ENCODE measurements at places on chromosomes 5 and 9. TPM values are rescaled to one million over a fixed set of nuclear protein-coding genes. Genes with fewer than 3 reads are reported as not detected.
A peak's percentile ranks its signal among the peaks of the same experiment; 100 is the strongest.

DNA sequence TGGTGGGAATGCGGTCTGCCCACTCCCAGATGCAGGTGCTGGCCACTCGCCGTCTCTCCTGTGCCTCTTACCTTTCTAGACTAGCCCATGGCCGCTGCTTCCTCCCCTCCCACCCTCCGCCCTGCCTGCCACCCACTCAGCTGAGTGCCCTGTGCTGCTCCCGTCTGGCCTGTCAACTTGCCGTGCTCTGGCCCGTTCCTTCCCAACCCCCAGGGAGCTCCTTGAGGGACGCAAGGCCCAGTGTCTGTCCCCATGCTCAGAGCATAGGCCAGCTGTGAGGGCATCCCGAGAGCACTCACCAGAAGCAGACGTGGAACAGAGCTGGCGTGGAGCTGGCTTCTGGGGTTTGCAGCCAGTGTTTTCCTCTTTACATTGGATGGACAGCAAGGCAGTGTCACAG, 20.2 kb downstream of the HNRNPH1 start:
- DNase-seq = no peak

GRCh38 chr9:14314424-14314928, 535 bp upstream of the NFIB start:
- peak; percentile 90 for DNase-seq

- DNase-seq = no peak
Measured at GRCh38 chr9:124482431-124483031, 24.7 kb downstream of the NR5A1 start.

- DNase-seq = no peak
Measured at GRCh38 chr5:155587458-155587857, 573.9 kb downstream of the KIF4B start.

DNA sequence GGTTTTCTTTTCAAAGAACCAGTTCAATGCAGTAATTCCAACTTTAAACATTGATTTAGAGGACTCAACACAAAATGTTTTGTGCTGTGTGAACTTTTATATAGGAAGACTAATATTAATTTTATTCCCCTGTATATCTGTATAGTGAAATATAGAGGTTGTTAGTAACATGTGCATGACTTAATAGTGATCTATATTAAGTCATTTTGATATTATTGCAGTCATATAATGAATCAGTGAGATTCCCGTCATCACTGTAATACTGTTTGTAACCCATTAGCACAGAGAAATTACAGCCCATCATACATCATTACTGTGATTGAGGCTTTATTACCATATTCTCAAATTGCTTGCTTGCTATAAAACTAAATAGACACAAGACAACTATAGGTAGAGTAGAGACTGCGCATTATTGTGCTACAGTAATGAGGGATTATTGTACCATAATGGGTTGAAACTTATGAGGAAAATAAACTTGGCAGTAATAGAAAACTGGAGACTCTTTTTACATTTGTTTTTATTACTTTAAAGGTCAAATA, 170.7 kb downstream of the RANBP17 start:
- no peak for DNase-seq

DNA sequence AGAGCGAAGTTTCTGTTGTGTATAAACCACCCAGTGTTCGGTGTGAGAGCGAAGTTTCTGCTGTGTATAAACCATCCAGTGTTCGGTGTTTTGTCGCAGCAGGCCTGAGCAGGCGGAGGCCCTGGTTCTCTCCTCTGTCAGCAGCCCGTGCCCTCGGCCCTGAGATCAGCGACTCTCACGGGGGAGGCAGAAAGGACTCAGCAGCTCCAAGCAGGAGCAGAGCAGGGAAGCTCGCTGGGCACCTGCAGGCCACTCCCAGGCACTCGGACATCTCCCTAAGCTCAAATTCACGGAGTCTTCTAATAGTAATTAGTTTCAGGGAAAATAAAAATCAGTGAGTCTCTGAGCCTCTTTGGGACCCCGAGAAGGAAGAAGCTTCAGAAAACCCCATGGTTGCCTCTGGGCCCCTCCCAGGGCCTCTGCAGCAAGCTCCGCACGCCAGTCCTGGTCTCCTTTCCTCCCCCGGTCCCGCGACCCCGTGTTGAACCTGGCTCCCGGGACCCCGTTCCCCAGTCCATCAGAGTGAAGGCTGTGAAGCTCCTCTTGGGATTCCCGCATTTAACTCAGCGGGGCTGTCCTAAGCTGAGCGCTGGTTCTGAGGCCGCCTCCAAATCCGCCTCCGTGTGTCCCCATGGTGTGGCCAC, 81.9 kb upstream of the ADAMTS2 start:
- DNase-seq = no peak

DNA sequence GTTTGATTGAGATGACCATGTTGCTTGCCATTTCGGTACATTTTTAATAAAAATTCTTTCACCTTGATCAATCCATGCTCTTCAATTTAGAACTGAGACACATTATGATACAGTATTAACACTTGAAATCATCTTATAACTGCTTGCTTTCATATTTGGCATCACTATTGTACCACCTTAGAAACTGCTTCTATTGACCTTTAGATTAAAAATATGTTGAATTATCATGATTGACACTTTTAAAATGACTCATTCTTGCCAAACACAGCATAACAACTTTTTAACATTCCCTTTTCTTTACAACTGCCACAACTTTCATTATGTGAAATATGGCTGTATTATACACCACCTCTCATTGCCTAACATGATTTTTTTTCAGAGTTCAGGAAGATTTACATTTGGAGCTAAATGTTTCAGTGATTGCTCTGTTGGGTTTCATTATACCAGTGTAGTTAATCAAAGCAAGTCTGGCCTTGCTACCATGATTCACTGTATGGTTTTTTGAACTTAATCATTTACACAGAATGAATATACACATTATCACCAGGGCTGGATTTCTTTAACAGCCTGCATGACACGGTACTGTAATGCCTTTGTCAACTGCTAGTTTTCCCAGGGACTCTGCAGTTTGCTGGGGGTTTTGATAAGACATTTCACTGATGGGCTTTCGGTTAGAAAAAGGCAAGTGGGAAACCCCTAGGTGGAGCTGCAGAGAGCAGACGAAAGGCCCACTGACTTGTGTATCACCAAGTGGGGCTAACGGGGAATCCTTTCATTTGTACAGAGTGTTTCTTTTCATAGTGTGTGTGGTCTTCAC, 93.6 kb upstream of the TLE4 start:
- DNase-seq = peak; percentile 8

- DNase-seq = no peak
Measured at GRCh38 chr5:168328814-168329213, 37.4 kb downstream of the WWC1 start.

DNA sequence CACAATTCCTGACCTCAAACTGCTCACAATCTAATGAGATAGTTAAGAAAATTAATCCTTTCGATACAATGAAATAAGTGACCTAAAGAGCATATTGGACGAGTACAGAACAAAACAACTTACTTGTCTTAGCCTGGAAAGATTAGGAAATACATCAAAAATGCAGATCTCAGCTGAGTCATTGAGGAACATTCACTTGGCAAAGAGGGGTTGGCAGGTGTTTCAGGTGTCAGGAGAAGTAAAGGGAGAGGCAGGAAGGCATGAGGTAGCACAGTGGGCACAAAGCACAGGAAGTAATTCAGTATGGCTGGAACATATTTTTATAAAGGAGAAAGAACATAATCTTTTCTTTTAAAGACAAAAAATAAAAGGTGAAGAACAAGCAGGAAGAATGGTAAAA, 628.8 kb upstream of the RGMB start:
- no peak for DNase-seq

DNA sequence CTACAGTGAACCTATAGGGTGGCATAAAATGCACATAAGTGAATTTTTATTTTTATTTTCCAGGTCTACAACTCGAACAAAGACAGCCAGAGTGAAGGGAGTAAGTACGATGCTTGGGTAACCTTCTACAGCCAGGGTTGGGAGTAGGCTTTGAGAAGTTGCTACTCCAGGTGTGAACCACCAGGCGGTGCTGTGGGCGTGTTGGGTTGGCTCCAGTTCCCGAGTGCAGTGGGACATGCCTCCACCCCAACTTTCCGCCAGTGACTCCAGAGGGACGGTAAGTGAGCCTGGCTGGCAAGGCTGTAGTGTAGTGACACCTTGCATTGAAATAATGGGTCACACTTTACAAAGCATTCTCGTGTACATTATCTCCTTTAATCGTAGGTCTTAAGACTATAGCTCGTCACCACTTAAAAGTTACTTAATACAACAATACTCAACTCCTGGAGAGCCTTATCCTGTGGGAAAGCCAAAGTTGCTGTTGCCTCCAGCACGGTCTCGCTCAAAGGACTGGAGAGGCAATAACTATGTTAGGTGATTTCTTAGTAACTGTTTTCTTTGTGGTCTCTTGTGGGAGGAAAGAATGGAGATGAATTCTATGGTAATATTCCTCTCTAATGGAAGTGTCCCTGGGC, 244.0 kb downstream of the ARHGAP26 start:
- DNase-seq = peak; percentile 39

DNA sequence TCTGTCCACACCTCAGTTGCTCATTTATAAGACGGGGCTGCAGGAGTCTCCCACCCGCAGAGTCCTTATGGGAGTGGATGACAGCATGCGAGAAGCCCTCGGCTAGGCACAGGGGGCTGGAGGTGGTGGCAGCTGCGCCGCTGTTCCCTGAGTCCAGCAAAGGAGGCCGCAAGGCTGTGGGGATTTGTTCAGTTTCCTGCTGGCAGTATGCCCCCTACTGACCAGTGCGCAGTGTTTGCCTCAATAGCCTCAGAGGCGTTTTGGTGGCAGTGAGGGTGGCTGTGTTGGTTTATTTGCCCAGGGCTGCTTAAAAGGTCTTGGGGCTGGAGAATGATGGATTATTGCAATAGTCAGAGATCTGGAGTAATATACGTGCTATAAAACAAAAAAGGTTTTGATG, 176.3 kb upstream of the OTULINL start:
- no peak for DNase-seq

GRCh38 chr5:171264843-171265242, 44.2 kb upstream of the TLX3 start:
- DNase-seq = no peak

- DNase-seq = peak; percentile 73
Measured at GRCh38 chr9:38017149-38017884, 51.7 kb downstream of the SHB start.

DNA sequence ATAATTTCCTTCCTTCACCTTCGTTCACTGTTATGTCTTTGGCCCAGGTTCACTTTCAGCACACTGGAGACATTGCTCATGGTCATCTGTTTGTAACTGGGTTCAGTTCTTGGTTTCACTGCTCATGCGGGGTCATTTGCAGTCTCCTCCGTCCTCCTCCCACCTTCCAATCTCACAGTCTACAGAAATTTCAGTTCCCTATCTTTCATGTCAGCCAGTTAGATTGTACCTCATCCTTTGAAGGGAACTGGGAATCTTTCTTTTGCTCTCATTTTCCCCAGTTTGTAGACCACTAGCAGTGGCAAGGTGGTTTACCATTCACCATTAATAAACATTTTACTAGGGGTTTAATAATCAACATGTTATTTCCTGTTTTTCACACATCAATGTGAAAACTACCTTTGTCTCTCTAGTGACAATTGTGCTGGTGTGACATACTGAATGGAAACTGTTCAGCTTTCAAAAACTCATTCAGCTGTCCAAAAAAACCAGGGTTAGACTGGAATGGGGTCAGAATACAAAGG, 100.9 kb upstream of the IL6ST start:
- no peak for DNase-seq

DNA sequence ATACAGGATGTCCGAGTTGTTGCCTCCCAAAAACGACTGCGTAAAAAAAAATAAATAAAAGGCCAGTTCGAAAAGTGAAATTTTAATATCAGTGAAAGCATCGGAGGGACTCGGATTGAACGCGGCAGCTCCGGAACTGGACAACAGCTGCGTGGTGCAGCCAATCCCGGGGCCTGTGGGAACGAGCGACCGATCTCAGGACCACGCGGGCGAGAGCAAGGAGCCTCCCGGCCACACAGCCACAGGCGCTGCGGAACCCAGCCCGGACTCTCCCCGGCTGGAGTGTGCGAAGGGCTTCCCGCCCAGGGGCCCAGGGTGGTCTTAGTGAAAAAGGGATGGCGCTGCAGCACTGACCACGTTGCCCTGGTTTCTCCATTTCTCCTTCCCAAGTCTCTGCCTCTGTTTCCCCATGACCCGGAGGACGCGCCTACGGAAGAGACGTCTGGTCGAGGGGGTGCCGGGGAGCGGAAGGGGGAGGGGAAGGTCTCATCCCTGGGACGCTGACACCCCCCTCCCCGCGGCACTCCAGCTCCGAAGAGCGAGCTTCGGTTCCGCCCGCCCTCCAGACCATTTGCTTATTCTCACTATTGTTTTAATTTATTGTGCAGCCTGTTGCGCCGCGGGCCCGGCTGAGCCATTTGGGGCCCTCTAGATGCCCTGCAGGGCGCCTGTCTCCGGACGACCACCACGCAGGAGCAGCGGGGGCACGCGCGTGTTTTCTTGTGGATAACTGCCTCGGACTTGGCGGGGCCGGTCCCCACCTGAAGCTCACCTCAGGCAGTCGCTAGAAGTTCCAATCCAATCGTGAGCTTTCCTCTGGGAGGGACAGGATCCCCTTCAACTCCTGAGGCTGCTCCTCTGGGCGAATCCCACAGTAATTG, 303.0 kb downstream of the PARP8 start:
- DNase-seq = no peak

DNA sequence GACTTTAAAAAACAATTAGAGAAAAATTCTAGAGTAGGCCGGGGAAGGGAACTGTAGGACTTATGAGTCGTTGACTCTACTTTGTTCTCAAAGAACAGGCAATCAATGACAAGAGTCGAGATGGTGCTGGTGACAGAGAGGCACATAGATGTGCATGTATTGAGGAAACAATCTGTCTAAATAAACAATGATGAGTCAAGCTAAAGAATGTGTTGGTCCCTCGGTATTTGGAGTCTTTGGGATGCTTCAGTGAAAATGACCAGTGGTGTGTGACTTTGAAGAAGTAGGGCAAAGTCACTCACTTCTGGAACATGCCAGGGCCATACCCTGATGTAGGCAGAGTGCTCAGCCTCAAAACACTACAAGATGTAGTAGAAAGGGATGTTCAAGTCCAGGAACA, 288.1 kb upstream of the PANK3 start:
- DNase-seq = no peak

DNA sequence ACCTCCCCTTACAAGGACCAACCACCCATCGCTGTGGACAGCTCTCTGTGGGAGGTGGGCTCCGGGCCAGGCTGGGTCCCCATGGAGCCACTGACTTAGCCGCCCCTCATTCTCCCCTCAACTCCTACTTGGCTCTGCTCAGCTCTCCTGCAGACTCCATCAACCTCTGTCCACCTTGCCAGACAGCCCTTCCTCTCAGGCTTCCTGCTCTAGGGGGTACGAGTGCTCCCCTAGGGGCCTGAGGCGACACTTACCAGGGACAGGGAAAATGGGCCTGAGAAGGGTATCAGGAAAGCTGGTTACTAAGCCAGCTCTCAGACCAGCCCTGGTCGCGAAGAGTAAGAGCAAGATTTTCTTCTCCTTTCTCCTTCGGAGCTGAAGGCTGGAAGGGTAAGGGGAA, 43.9 kb downstream of the SHB start:
- no peak for DNase-seq

GRCh38 chr9:68961587-68961986, 52.3 kb downstream of the PRKACG start:
- DNase-seq = no peak

The INSL4 gene
- total RNA-seq = not detected

The PCDHGA3 gene
- total RNA-seq = 14.6 TPM

The BNC2 gene
- total RNA-seq = 2.4 TPM

The TERT gene
- total RNA-seq = not detected

The GKAP1 gene
- total RNA-seq = 20.7 TPM
